ENCODE measurements at places on chromosomes 7 and 10. TPM values are rescaled to one million over a fixed set of nuclear protein-coding genes. Genes with fewer than 3 reads are reported as not detected.

CDNF gene
- 3.2 TPM for polyA plus RNA-seq

CTTNBP2 gene
- polyA plus RNA-seq: 4.6 TPM

PMS2 gene
- 10.2 TPM for polyA plus RNA-seq

ATXN7L1 gene
- 24.3 TPM for polyA plus RNA-seq

ITPRID1 gene
- 0.25 TPM for polyA plus RNA-seq

BTBD16 gene
- 0.79 TPM for polyA plus RNA-seq

OR2A42 gene
- 0.34 TPM for polyA plus RNA-seq

TFR2 gene
- polyA plus RNA-seq: 2.7 TPM

PPP1R17 gene
- not detected for polyA plus RNA-seq

PNLIPRP3 gene
- polyA plus RNA-seq: not detected

LIPK gene
- not detected for polyA plus RNA-seq

GPER1 gene
- polyA plus RNA-seq: 1.1 TPM

PLAC9 gene
- polyA plus RNA-seq: 17.8 TPM

MMRN2 gene
- polyA plus RNA-seq: 7.2 TPM

NUTM2A gene
- 1.3 TPM for polyA plus RNA-seq

GSDME gene
- polyA plus RNA-seq: 87.6 TPM

ZNF438 gene
- polyA plus RNA-seq: 7.3 TPM

TRIP6 gene
- polyA plus RNA-seq: 46.1 TPM

SCART1 gene
- 2.3 TPM for polyA plus RNA-seq

GARIN1A gene
- polyA plus RNA-seq: 1.6 TPM

SUGCT gene
- 18.8 TPM for polyA plus RNA-seq
